ENCODE measurements at places on chromosomes 6 and 20.

- H3K4me1 ChIP-seq = no peaks in the 10 kb centered on the region
- no peaks in the 10 kb centered on the region for H3K36me3 ChIP-seq
- H3K27ac ChIP-seq = no peak overlapping the region
- H3K27me3 ChIP-seq = no peaks in the 10 kb centered on the region
Observed at GRCh38 chr20:17083738-17084137, 143.1 kb upstream of the PCSK2 start.

DNA sequence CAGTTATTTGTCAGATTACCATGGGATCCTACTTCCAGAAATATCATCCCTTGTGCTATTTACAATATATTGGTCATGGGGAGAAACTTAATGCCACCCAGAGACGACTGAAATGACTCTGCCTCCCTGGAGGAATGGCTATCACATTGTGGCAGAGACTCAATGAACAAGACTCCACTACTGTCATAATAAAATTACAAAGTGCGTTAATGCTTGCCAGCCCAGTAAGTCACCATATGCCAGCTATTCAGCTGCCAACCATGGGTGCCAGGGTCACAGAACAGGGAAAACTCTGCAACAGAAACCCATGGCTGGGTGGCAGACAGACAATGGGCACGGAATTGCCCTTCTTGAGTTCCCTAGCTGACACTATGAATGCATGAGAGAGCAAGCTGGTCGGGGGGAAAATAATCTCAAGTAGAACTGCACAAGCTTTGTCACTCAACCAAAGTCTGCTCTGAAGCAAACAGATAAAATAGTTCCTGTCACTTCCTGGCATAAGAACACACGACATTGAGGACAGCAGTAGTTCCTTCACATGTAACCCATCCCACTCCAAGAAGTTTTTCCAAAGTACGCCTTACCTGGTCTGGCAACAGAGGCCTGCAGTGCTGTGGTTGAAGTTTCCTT is 32.1 kb downstream of the TP53INP2 start:
- no peaks in the 10 kb centered on the region for H3K27me3 ChIP-seq
- no peak overlapping the region for H3K27ac ChIP-seq
- DNase-seq = no peak

GRCh38 chr20:20373091-20373571 is 5.2 kb downstream of the INSM1 start:
- no peak overlapping the region for H3K4me3 ChIP-seq
- H3K36me3 ChIP-seq = peaks cover 3% of the 10 kb centered on the region
- peaks cover 14% of the 10 kb centered on the region for H3K4me1 ChIP-seq
- no peak overlapping the region for H3K27ac ChIP-seq

GRCh38 chr6:155278319-155279049 is 14.7 kb downstream of the CLDN20 start:
- no peak for DNase-seq
- peaks cover 23% of the 10 kb centered on the region for H3K36me3 ChIP-seq
- no peak overlapping the region for H3K4me3 ChIP-seq
- H3K27ac ChIP-seq = no peak overlapping the region
- H3K4me1 ChIP-seq = peaks cover 5% of the 10 kb centered on the region

DNA sequence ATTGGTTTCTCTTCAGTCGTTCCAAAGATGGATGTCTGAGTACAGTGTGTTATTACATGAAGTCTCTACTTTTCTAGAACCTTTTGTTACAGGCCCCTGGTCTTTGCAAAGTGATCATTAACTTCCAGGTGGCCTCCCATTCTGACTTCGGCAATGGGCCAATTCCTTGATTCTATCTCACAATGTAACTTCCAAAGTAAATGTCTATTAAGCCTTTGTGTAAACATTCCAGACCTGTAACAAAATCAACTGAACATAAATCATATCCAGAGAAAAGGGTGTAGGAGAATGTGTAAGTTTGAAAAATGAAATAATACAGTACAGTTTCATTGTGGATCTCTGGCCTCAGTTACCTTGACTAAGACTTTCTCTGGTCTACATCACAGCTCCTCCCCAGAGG is 187.8 kb upstream of the JAG1 start:
- no peak for DNase-seq
- H3K27me3 ChIP-seq = no peaks in the 10 kb centered on the region
- no peak overlapping the region for H3K27ac ChIP-seq
- H3K4me1 ChIP-seq = no peaks in the 10 kb centered on the region
- no peaks in the 10 kb centered on the region for H3K36me3 ChIP-seq

DNA sequence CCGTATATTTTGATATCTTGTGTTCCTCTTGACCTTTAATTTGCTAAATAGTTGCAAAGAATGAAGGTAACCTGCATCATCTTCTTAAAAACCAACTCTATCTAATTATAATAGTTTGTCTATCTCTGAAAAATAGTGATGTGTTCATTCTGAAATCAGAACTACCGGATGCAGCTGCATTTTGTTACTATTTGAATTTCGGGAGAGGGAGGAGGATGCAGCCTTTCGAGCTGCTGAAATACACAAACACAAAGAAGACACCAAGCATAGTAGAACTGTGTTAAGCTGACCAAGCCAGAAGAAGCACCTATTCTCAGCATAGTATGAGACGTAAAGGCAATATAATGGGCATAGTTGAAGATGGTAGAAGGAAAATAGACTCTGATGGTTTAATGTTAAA is 33.1 kb downstream of the PTPN1 start:
- H3K4me1 ChIP-seq = peaks cover 82% of the 10 kb centered on the region
- H3K36me3 ChIP-seq = peaks cover 19% of the 10 kb centered on the region
- DNase-seq = no peak
- H3K4me3 ChIP-seq = no peak overlapping the region

DNA sequence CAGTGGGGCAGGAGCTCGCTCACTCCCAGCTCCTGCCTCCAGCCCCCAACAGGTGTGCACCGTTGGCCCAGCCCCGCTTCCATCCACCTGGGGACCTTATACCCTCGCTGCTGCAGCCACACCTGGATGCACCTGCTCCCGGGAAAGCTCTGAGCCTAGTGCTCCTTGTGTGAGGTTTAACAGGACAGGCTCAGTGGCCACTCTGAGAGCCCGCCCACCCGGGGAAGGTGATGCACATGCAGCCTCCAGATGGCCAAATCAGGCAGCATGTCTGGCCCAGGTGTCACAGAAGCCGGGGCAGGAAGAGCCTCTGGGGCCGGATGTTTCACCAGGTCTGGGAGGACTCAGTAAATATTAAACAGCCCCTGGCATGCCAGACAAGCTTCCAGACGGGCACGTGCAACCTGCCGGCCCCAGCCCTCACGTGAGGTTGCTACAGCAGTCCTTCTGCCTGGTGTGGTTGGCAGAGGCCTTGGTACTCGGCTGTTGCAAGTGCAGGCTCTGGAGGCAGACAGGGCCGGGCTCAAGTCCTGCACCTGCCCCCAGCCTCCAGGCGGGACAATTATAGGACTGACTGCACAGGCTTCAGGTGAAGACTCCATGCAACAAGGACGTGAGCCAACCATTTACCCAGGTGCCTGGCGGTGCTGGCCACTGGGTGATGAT is 66.9 kb downstream of the RIPOR3 start:
- no peak overlapping the region for H3K27ac ChIP-seq
- no peaks in the 10 kb centered on the region for H3K27me3 ChIP-seq
- H3K4me1 ChIP-seq = no peaks in the 10 kb centered on the region
- no peak overlapping the region for H3K4me3 ChIP-seq
- DNase-seq = no peak

DNA sequence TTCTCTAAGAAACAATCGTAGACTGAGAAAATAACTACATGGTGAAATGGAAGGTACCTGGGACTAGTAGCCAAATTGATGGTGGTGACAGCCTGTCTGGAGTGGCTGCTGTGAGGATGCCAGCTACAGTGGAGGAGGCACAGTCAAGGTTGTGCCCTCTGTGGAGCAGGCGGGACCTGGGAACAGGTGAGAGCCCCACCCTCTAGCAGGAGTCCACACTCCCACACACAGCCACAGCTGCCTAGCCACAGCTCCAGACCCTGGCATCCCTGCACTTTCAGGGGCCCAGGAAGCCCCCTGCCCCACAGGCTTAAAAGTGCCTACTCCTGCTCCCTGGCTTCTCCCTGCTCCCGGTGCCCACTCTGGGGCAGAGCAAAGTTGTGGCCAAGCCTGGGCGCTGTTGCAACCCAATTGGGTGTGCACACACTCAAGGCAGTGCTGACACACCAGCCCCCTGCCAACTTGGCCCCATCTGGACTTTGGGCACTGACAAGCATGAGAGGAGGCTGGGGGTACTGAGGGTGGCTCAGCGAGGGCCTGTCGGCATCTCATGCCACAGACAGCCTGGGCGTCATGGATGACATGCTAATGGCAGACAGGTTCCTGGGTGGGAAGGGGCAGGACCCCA is 548.7 kb downstream of the TBC1D32 start:
- no peaks in the 10 kb centered on the region for H3K27me3 ChIP-seq
- H3K4me1 ChIP-seq = no peaks in the 10 kb centered on the region
- no peak overlapping the region for H3K27ac ChIP-seq
- no peak overlapping the region for H3K4me3 ChIP-seq
- H3K36me3 ChIP-seq = no peaks in the 10 kb centered on the region

DNA sequence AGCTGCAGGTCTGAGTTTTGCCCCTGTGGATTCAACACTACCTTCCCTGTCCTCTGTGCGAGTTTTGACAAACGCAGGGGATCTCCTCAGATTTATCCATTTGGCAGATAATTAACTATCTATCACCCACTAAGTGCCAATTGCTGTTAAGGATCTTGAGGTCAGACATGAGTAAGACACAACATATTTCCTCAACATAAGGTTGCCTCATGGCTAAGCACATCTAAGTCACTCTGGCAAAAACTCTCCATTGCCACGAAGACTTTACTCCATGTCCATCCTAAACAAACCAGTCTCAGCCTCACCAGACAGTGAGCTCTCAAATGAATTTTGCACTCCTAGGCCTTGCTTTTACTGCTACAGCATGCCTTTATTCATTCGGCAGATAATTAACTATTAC is 408.4 kb downstream of the MAFB start:
- H3K27me3 ChIP-seq = no peaks in the 10 kb centered on the region
- H3K36me3 ChIP-seq = no peaks in the 10 kb centered on the region
- DNase-seq = no peak
- H3K4me3 ChIP-seq = no peak overlapping the region
- no peak overlapping the region for H3K27ac ChIP-seq

Measured in activated CD4-positive, alpha-beta memory T cell treated with anti-CD3 and anti-CD28 coated beads for 36 hours (primary cell).